ENCODE measurements at places on chromosomes 3 and 15.

DNA sequence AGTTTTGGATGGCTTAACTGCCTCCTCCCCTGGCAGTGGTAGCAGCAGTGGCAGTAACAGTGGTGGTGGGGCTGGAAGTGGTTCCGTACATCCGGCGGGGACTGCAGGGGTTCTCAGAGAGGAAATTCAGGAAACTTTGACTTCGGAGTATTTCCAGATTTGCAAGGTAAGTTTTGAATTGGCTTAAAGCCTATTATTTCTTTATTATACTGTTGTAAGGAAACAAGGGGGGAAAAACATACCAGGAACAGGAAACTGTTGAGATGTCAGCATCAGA, 1.5 kb downstream of the STXBP5L start:
- DNase-seq: no peak

DNA sequence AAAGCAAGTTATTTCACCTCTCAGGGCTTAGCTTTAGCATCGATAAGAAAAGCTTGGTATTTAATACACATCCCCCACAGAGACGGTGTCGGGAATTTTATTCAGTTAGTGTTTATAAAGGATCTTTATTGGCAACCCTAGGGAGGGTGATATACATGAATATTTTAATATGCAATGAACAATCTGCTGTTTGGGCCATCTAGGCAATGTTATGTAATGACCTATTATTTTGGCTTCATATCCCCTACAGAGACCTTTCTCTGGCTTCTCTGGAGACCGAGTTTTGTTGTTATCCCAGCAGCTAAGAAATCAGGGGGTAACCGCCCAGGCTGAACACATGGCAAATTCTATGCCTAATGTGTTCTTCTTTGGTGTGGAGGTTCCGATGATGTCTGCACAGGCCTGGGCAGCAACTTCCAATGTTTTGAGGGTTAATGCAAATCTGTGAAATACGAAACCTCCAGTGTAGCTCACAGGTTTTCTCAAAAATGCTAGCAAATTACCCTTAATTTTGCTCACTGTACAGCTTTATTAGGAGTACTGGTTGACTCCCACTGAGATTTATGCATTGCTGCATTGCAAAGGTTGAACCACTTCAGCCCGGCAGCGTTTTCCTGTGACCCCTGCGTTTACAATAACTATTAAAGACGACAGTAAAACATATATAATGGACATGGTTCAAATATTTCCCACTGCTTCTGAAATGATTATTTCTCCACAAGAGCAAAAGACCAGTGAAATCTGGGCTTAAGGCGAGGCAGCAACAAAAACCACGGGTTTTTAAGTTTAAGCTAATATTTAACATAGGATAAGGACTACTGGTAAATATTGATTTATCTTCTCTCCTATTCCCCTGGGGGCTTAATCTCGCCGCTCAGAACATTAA, 298.3 kb upstream of the NR2E3 start:
- DNase-seq: no peak

GRCh38 chr3:44365952-44366351, 27.4 kb downstream of the TCAIM start:
- no peak for DNase-seq

DNA sequence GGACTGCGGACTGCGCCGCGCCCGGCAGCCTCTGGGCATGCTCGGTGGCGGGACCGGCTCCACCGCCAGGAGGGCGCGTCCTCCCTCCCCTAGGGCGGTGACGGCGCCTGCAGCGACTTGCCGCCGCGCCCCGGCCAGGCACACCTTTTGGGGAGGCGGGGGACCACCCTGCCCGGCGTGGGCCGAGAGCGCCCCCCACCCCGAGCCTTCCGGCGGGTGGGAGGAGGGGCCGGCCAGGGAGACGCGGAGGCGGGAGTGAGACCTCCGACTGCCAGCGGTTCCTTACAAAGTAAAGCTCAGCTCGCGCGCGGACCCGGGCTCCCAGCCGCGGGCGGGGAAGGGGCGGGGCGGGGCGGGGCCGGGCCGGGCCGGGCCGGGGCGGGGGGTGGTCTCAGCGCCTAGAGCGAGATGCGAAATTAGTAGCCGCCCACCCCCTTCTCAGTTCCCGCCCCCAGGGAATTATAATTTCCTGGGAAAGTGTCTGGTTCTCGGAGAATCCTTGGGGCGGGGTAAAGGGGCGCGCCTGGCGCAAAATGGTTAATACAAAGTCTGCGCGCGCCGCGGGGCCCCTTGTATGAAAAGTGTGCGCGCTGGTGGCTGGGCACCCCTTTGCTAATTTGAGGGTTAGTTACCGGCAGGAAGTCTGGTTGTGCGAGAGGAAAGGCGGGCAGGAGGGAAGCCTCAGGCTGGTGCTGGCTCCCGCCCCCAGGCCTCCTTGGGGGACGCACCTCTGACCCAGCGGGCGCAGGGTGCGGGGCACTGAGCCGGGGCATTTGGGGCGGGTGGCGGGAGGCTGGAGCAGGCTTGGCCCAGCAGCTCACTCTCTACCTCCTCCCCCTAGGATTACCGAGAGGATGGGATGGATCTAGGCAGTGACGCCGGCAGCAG, 224.8 kb upstream of the IL12A start:
- DNase-seq: peak; percentile 83

GRCh38 chr3:52004906-52005395, 9.3 kb upstream of the RPL29 start:
- no peak for DNase-seq

- DNase-seq: no peak
Measured at GRCh38 chr3:136245691-136246090, 4.4 kb upstream of the PCCB start.

DNA sequence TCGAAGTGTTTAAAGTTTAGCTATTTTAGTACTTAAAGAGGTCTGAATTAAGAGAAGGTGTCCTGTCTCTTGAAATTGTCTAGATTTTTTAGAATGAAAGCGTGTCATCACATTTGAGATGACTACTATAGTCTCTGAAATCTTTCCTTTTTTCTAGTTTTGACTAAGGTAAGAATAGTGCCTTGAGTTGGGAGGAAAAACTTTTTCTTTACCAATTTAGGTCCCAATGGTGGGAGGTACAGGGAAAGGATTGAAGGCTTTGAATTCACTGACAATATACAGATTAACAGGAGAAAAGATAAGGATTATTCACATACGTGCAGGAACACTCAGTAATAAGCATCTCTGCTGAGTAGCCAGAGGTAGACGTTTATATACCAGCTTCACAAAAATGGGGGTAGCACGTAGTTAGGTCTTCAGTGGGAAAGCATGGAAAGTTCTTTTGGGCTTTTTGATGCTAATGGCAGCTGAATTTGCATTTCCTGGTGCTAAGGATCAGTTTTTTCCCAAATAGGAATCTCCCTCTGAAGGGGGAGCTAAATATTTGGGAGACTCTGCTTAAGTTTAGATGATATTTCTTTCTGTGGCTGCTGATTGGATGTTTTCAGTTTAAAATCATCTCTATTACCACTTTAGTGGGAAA, 88.1 kb downstream of the VPS8 start:
- DNase-seq: no peak

- no peak for DNase-seq
Measured at GRCh38 chr15:60408463-60408981, 10.7 kb upstream of the ANXA2 start.

- no peak for DNase-seq
Measured at GRCh38 chr3:65078748-65079147, 390.9 kb upstream of the ADAMTS9 start.

DNA sequence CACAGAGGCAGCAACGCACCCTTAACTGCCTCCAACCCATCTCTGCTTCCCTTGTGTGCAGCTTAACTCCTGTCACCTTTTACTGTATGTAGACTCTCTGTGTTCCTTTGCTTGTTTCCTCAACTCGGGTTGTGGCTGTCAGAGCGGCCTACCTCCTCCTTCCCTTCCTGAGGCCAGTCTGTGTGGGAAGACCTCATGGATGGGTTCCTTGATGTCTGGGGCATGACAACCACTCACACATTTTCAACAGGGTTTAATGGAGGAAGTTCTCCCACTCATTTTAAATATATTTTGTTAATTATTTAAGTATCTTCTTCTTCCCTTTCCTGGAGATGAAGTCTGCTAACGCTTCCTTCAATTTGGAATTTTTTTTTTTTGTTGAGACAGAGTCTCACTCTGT, 1.8 kb upstream of the CSPG5 start:
- no peak for DNase-seq

- DNase-seq: no peak
Measured at GRCh38 chr15:27475395-27475794, 504.4 kb downstream of the GABRG3 start.

GRCh38 chr15:79035111-79035601, 55.4 kb downstream of the RASGRF1 start:
- no peak for DNase-seq

- no peak for DNase-seq
Measured at GRCh38 chr3:25007974-25008658, 419.9 kb upstream of the RARB start.

DNA sequence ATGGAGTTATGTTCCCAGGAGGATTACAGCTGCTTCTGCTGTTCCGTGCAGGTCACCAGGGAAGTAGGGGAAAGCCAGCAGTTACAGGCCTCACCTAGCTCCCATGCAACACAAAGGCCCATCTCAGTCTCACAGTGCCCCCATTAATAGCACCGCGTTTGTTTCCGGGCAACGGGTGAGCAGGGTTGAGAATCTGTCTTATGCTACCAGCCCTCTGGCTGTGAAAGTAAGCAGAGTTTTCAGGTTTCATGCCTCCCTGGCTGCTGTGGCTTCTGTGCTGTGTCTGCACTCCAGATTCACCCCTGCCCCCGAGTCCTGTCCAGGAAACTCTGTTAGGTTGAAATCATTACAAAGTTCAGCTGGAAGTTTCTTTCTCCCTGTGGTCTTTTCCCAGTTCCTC, 254.4 kb upstream of the GPR149 start:
- no peak for DNase-seq

- DNase-seq: no peak
Measured at GRCh38 chr3:125055331-125055912, 375 bp downstream of the HEG1 start.

DNA sequence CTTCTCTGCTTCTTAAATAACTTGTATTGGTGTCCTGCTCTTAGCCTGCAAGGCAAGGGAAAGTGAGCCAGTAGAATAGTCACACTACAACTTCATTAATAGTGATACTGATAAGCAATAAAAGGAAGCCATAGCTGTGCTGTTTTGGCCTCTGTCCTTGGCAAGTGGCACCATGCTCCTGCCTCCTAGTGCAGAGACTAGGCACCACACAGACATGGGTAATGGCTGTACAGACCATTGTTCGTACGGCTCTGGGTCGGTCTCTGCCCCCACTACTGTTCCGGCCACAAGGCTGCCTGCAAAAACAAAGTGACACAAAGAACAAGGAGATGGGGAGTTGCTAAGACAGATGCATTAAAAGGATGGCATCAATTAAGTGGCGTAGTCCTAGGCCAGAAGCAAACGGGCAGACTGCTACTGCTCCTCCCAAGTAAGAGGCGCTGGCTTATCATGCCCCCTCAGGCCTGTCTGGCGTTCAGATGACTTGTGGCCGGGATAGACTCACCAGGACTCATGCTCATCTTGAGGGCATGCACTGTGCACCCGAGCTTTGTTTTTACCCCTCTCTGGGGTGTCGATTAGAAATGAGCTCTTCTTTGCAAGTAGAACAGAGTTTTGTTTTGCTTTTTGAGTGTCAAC, 75.6 kb downstream of the TRAK1 start:
- DNase-seq: no peak

GRCh38 chr15:52102463-52102862, 10.1 kb downstream of the BCL2L10 start:
- DNase-seq: peak; percentile 62

DNA sequence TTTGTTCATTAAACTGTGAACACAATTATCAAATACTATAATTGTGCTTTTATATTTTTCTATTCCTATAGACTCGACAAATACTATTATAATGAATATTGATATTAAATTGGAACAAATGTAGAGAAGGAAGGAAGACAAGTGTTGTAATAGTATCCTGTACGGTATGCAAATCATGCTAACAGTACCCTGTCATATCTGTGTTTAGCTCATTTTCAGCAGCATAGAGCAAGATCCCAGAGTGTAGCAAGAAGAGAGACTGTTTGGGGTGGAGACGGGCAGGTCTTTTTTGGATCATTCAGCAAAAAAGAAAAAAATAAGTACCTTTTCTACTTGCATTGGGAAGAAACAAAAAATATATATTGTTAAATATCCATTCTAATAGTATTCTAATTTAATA, 224.1 kb downstream of the TPRG1 start:
- DNase-seq: peak; percentile 10

GRCh38 chr3:4406746-4407568, 60.1 kb downstream of the SUMF1 start:
- no peak for DNase-seq

DNA sequence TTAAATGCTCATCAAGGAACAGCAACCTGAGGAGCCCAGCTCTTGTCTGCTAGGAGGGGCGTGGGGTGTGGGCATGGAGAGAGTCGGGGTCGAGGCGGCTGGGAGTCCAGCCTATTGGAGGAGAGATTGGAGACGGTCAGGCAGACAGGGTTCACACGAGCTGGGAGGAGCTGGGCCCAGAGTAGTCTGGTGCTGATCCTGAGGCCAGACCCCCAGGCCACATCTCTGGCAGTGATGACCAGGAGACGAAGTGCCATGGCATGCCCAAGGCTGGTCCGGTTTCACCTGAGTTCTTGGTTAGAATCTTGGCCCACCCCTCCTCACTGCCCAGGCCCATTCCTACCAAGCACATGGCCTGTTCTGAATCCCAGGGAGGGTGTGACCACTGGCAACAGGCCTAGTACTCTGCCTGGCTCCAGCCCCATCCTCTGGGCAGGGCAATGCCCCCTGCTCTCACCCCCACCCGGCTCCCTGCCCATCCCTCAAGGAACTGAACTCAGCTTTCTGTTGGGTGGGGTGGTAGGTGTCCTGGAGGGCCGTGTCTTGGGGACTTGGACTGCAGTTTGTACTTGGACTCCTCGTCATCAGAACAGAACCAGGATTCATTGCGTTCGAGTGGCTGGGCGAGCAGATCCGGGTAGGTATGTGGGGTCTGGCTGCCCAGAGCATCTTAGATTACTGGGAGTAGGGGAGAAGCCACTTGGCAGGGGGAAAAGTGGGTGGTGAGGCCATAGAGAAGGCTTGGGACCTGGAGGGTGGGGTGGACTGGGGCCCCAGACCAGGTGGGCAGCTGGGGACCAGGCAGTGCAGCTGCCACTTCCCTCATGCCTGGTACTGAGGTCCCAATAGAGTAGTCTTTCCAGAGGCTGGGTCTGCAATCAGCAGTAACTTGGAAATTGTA, 20.8 kb downstream of the SLC28A1 start:
- no peak for DNase-seq

DNA sequence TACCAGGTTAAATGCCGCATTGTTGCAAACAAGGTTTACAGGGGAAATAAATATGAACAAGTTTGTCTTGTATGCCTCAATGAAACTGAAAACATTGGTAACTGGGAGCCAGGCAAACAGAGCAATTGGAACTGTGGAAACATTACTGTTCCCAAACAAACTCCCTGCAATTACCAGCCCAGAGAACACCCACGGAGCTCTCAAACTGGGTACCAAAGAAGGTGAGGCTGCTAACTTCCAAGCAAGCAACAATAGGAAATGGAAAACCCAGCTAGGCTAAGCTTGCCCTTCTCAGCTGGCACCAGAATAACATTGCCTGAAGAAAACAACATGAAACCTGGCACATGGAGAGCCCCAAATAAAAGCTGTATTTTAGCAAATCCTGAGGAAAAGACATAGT, 218.9 kb upstream of the THRB start:
- no peak for DNase-seq

- no peak for DNase-seq
Measured at GRCh38 chr15:29062179-29062591, 176.4 kb downstream of the APBA2 start.
